NCI-H2029 (cell line): ENCODE measurements at places on chromosomes 12 and 14.

- DNase-seq = no peak
These were observed 238.0 kb downstream of the BCL11B start for GRCh38 chr14:99033951-99034350.

- no peak for DNase-seq
These were observed 57.8 kb downstream of the LIN52 start for GRCh38 chr14:74142523-74142922.

DNA sequence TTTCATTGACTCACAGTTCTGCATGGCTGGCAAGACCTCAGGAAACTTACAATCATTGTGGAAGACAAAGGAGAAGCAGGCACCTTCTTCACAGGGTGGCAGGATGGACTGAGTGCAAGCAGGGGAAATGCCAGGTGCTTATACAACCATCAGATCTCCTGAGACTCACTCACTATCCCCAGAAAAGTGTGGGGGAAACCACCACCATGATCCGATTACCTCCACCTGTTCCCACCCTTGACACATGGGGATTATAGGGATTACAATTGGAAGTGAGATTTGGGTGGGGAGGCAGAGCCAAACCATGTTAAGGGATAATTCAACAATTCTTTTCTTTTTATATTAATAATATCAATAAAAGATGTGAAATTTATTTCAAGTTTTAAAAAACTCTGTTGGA lies 34.1 kb downstream of the CNTN1 start:
- DNase-seq = no peak

GRCh38 chr12:130606231-130606630 lies 109.9 kb downstream of the RIMBP2 start:
- no peak for DNase-seq

DNA sequence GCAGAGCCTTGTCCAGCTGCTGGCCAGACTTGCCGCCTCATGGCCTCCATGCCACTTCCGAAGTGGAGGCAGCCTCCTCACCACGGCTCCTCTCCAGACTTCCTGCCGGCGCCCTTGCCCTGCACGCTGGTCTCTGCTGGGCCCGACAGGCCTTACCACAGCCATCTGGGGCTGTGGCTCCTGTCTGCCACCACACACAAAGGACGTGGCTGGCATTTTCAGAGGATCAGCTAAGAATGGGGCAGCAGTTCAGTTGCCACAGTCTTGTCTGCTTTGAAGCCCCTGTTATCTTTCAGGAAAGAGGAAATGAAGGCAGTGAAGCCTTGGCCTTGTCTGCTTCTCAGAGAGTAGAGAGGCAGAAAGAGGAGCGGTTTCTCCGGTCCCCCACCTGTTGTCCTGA lies 178.0 kb upstream of the FKBP4 start:
- no peak for DNase-seq

DNA sequence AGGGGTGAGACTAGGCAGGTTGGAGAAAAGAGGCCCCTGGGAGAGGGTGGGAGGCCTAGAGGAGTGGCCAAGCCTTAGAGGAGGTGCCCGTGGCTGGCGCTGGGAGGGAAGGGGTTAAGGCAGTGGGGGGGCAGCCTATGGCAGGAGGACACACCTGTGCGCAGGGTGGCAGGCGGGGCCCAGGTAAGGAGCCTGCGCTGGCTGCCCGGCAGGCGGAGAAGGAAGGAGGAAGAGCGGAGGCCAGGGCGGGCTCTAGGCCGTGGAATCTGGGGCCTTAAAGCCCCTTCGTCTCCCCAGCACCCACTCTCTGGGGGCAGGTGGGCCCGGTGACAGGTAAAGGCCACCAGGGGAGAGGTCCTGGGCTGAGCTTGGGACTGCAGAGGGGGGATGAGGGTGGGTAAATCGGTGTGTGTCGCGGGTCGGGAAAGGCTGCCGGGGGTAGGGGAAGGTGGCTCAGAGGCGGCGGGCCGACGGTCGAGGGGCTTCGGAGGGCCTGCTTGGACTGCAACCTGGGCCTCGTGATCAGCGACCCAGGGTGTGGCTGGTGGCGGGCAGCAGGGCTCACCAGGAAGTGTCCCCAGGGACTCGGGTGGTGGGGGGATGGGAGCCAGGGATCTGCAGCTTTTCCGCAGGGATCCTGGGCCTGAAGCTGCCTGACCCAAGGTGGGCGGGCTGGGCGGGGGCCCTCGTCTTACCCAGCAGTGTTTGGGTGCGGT lies 7.3 kb downstream of the PHB2 start:
- peak; percentile 95 for DNase-seq

- DNase-seq = no peak
These were observed 129.3 kb upstream of the MAP1LC3B2 start for GRCh38 chr12:116429826-116430360.

GRCh38 chr12:122969676-122970075 lies 3.4 kb upstream of the ABCB9 start:
- peak; percentile 41 for DNase-seq

GRCh38 chr12:13534242-13534641 lies 337.7 kb downstream of the EMP1 start:
- DNase-seq = no peak
